Heart right ventricle (tissue), 16 donors: ENCODE measurements at places on chromosomes 6 and 20. TPM values are rescaled to one million over a fixed set of nuclear protein-coding genes. Genes with fewer than 3 reads are reported as not detected.

MTO1 gene
- 27.4 TPM for total RNA-seq

DEFB132 gene
- not detected for total RNA-seq

MACROD2 gene
- total RNA-seq, result 2.8 TPM

ZBTB24 gene
- 3.8 TPM for total RNA-seq

RPL7L1 gene
- 47.1 TPM for total RNA-seq

FKBP1A gene
- 179 TPM for total RNA-seq

SPTLC3 gene
- 2.4 TPM for total RNA-seq

CST5 gene
- total RNA-seq, result not detected

MAS1 gene
- 0.02 TPM for total RNA-seq

SLC23A2 gene
- 6.3 TPM for total RNA-seq

XKR7 gene
- not detected for total RNA-seq

C20orf96 gene
- 4.4 TPM for total RNA-seq

CENPW gene
- 1.3 TPM for total RNA-seq

SIGLEC1 gene
- 2.1 TPM for total RNA-seq

NRSN1 gene
- total RNA-seq, result not detected

BMP2 gene
- 1.9 TPM for total RNA-seq

RIPOR3 gene
- total RNA-seq, result 2.1 TPM

DNA sequence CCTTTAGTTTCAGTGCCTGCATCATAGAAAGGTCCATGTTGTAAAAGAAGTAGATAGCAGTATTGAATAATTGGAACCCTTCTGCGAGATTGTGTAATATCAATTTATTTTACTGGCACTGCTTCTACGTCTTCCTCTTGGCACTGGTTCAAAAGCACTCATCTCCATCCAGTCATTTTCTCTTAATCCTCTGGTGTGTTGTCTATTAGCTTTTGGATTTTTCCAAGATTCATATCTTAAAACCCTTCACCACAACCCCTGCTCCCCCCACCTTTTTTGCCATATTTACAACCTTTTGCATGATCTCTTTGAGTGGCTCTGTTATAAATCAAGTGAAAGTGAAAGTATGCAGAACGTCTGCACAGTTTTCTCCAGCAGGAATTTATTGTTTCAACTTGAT lies 76.6 kb upstream of the HSF2 start:
- DNase-seq, result no peak

DNA sequence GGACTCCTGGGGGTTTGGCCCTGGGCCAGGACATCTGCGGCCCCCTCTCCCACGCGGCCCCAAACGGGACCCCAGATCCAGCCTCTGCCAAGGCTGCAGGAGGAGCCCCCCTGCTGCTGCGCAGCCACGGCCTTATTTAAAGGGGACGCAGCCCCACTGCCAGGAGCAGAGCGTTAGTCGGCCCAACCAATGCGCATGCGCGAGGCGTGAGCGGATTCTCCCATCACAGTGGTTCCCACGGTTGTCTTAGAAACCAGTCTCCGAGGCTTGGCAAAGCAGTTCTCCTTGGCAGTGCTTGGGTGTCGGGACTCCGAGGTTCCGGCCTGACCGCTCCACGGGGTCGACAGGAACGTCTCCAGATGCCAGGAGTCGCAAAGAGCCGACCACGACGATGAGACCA lies 288.3 kb upstream of the ZNF337 start:
- peak; percentile 40 for DNase-seq

- no peak for DNase-seq
Measured at GRCh38 chr20:46056027-46056833, 27.2 kb downstream of the SLC12A5 start.

- no peak for DNase-seq
Measured at GRCh38 chr20:9439806-9440205, 74.6 kb upstream of the LAMP5 start.

- DNase-seq, result no peak
Measured at GRCh38 chr6:110950440-110950839, 8.1 kb upstream of the GTF3C6 start.

GRCh38 chr20:57590485-57591288 lies 29.5 kb downstream of the ZBP1 start:
- DNase-seq, result no peak

DNA sequence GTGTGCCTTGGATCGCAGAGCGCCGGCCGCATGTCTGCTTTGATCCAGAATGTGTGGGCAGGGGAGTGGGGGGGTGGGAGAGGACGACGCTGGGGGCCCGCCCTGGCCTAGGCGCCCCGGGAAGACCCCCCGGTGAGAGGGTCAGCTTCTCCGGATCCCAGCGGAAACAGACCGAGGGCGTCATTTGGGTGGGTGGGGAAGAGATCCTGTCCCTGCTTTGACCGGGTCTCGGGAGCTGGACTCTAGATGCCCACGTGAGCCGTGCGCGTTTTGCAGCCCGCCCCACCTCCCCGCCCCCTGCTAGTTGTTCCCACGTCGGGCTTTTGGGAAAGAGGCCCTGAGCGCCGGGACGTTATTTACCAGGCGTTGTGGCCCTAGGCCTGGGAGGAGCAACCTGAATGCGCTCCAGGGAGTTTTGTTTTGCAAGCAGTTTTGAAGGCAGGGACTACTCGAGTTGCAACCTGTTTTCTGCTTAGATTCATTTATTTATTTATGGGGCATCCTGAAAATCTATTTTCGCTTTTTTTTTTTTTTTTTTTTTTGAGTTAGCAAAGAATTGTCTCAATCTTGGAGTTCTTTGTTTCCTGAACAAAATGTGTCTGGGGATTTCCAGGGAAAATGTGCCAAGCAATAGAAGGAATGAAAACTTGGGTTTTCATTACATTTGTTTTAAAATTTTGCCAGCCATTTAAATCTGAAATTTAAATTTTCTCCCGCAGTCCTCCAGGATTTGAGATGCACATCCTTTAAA lies 1.6 kb downstream of the DSP start:
- peak; percentile 66 for DNase-seq

- DNase-seq, result peak; percentile 72
Measured at GRCh38 chr20:59149678-59150504, 13.7 kb upstream of the ZNF831 start.

DNA sequence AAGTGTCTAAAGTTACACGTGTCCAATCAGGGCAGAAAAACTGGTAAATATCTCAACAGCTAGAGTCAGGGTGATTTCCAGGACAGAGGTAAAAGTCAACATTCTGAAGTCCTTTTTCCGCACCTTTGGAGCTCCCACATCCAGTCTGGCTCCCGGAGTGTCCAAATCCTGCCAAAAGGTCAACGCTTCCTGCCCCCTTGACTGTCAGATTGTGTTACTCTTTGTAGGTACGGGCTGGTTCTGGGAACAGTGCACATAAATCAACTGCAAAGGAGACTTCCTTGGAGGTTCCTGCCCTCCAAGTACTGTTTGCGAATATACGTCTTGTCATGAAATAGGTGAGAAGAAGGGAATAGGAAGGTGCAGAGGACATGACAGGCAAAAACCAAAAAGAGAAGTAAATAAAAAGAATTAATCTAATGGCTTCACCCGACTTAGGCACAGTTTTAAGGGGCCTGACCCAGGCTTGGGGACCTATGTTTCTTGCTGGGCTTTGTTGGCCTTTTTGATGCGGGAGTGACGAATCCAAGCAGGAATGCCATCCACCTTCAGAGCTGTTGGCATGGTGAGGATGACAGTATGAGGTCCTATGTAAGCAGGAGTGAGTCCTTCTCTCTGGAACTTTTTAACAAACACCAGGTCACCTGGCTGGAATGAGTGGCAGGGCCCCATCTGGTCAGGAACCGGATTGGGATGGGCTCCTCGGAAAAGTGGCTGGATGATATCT lies 155.4 kb downstream of the TRIM27 start:
- no peak for DNase-seq

GRCh38 chr20:8749101-8749500 lies 319.8 kb upstream of the PLCB4 start:
- DNase-seq, result no peak

GRCh38 chr6:10478187-10479040 lies 42.7 kb upstream of the GCNT2 start:
- DNase-seq, result no peak

GRCh38 chr6:142892254-142893021 lies 52.5 kb downstream of the HIVEP2 start:
- DNase-seq, result no peak

DNA sequence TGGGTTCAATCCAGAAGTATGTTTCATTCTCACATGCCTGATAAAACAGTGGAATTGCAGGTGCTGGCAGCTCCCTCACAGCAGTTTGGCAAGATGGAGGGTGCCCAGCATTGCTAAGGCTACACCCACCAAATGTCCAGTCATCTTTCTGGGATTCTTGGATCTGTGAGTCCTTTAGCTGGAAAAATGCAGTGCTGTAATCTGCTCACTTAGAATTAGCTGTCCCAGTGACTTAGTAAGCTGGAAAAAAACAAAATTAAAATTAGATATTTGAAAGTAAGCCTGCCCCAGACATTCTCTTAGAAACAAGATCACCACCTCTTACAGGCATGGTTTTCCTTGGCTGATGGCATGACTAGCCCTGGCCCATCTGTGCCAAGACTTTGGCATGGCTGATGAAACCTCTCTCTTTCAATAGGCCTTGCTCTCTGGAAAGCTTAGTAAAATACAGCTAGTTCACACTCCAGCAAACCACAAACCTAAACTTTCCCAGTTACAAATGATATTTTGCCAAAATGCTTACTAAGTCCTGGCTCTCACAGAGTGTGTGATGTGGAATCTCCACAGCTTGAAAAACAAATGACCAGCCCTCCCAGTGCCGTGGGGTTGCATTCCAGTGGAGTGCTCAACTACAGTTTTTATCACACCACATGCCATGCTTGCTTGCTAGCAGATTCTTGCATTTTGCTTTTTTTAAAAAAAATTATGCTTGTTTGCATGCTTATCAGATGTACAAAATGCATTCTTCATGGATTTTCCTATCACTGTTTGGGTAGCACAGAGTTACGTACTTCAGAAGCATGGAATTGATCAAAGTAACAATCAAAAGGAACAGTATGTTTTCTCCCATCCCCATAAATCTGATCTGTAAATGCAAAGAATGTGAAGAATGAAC lies 261.5 kb downstream of the EYA4 start:
- DNase-seq, result no peak

DNA sequence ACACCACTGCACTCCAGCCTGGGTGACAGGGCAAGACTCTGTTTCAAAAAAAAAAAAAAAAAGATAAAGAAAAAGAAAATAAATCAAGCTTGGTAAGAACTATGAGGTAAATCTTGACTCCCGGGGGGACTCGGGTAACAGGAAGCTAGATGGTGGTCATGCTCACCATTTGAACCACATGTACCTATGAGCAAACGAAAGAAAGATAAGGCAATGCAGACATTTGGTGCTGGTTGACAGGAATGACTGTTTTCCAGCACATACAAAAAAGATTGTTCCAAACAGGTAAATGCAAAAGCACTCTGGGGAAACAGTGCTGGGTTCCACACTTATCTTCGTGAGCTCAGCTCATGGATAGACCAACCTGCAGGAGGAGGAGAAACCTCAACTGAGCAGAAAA lies 22.8 kb upstream of the PTPN1 start:
- no peak for DNase-seq

DNA sequence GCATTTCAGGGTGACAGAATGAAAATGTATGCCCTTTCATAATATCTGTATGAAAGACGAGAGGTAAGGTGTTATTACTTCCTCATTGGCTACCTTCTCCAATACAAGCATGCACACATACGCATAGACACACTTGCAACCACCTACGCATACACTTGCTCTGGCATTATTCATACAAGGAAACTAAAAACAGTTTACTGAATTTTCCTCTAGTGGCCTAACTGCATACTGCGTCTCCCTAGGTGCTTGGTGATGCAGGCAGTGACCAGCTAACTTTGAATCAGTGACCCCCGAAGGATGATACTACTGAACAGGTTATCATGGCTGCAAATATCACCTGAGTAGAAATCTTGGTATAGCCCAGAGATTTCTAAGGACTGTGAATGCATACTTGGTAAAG lies 593.1 kb downstream of the PKHD1 start:
- DNase-seq, result no peak

- no peak for DNase-seq
Measured at GRCh38 chr6:38503032-38503773, 136.5 kb downstream of the BTBD9 start.

DNA sequence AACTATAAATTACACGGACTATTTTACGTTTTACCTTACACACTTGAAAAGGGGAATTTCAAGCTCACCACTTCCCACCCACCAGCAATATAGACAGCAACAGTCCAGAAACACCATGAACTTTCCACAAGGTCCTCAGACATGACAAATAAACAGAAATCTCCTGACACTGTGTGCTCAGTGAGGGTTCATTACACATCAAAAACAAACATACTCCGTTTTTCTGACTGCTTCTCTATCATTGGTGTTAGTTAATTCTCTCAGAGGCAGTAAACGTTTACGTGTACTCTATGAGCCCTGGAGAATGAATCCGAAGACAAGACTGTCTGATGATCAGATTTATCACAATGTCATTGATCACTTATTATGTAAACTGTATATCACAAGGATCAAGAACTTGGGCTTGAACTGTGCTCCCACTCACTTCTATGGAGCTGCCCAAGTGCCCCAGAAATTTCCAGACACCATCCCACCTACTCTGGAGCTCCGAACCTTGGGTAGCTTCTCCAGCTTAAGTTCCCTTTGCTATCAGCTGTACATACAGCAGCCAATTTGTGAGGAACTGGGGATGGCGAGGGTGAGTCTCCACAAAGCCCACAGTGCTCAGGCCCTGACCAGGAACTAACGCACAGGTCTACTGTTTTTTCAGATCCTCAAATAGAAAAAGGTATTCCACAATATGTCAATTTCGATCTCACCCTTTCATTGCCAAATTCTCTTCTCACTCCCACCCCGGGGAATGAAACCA lies 86.0 kb downstream of the ALDH8A1 start:
- no peak for DNase-seq
